ENCODE measurements at places on chromosomes 1 and 21.
A peak's percentile ranks its signal among the peaks of the same experiment; 100 is the strongest.

GRCh38 chr1:224897529-224898327, 31.7 kb upstream of the DNAH14 start:
- DNase-seq, result no peak

- DNase-seq, result no peak
Measured at GRCh38 chr1:86594284-86594770, 47.4 kb downstream of the CLCA4 start.

GRCh38 chr1:22471610-22472009, 20.0 kb downstream of the ZBTB40 start:
- no peak for DNase-seq

DNA sequence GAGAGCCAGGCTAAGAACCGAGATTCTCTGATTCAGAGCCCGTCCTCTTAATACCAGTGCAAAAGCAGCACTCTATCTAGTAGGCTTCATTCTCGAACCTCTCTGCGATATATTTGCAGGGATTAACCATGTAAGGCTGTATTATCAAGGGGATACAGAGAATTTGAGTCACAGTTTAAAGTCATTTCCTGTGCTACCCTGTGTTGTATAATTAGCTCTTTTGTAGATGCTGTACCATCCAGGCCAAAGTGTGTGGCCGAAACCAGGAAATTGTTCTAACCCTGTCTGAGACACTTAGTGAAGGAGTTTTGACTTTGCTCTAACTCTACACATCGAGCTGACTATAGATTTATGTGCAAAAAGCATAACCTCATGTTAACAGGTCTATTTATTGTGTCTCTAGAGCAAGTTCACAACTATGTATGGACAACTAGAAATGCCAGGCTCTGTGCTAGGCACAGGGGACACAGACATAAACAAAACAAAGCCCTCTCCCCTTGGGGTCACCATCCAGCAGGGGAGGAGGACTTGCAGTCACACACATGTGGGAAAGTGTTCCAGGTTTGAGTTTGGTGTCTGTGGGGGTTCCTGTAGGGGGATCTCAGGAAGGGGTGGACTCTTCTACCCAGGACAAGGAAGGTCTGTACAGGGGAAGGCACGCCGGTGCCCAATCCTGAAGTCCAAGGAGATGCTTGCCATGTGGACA, 182.2 kb downstream of the DHRS3 start:
- DNase-seq, result no peak

DNA sequence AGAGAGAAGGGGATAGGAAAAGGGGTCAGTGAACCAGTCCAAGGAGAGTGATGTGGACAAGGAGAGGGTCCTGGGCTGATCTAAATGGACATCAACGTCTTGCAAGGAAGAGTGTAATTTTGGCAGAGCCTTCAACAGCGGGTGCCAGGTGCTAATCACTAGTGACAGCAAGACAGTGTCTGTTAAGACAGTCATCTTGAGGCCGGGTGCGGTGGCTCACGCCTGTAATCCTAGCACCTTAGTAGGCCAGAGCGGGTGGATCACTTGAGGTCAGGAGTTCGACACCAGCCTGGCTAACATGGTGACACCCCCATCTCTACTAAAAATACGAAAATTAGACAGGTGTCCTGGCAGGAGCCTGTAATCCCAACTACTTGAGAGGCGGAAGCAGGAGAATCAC, 12.2 kb upstream of the PADI6 start:
- DNase-seq, result no peak

DNA sequence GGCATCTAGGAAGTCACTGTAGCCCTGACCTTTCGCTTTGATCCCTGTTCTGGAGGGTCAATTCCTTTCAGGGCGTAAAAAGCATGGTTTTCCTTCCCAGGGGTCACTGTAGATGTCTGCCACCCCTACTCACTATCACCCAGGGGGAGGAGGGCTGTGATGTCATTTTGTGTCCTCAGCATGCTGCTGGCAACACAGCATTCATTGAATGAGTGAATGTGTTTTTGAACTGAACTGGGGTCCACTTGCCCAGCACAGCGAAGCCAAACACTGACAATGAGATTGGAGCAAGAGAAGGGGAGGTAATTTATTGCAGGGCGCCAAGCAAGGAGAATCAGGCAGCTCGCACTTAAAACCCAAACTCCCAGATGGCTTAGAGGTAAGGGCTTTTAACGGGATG, 78.2 kb upstream of the PGBD5 start:
- no peak for DNase-seq

DNA sequence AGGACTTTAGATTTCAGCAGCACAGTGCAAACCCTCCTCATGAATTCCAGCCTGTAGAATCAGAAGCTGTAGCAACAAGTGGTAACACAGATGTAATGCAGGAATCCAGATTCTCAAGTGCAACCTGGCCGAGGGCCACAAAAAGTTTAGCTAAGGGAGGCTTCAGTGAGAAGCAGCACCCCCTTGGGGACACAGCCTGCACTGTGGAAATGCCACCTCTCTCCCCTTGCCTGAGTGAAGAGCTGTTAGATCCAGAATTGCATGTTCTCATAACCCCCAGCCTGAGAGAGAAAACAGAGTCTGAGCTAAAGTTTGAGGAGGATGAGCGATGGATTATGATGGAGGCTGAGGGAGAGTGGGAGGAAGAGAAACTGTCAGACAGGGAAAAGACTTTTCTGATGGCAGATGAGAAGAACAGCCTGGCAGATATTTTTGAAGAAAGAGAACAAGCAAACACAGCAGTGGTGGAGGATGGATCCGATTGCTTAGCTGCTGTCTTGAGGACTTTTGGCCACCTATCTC, 80.5 kb upstream of the BMP8A start:
- peak; percentile 55 for DNase-seq

GRCh38 chr1:162885265-162885664, 24.3 kb upstream of the CCDC190 start:
- no peak for DNase-seq

DNA sequence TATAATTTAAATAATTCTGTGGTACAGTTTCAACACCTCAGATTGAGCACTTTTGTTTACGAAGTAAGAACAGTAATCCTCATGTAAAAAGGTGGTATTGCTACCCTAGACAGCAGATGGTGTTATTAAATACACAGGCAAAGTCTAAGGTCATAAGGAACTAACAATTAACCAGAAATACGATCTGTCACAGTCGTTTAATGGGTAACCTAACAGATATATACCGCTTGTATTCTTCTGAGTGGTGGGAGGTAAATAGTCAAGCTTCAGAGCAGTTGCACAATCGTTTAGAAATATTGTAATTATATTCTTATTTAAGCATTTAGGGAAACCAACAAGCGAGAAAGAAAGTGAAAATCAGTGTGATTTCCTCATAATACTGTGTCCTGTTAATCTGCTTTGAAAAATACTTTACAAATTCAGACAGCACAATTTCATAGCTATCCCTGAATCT, 9.8 kb upstream of the IRF2BP2 start:
- DNase-seq, result no peak

- DNase-seq, result no peak
Measured at GRCh38 chr1:4273243-4273642, 373.2 kb upstream of the C1orf174 start.

DNA sequence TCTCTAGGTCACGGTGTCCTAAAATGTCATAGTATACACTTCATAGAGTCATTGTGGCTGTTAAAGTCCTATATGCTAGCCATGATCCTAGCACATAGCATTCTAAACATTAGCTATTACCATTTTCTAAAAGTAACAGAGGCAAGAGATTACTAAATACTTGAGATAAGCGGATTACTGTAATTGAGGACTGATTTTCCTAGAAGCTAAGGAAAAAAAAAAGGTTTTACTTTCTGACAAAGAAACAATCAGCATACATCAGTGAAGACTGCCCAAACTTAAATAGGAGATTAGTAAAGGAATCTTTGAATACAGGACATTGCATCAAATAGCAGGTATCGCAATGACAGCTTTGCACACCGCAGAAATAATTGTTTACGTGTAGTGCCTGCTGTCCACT, 91.3 kb upstream of the HNRNPU start:
- no peak for DNase-seq

DNA sequence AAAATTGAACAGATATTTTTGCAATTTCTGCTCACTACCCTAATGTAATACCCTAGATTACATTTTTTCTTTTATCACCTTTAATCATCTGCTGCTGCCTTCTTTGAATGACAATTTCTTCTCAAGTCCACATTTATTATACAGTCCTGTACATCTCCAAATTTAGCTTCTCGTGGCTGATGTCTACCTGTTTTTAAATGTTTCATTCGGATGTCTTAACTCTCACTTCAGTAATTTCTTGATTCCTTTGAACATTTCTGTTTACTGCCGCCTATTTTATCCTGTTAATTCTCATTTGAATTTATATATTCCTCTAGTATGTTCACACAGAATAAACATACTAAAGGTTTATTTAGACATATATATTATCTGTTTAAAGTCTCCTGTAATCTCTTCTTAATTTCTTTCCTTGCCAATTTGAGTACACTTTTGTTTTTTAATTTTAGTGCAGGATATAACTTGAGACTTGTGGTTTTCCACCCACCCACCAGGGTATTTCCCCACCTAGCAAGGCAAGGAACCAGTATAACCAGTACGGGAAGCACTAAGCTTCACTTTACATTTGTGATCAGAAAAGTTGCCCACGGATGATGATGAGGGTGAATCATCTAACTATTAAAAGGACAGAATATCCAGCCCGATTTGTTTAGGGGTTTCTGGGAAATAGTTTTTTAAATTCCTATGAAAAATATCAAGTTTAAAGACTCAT, 12.7 kb downstream of the INSL5 start:
- peak; percentile 69 for DNase-seq

DNA sequence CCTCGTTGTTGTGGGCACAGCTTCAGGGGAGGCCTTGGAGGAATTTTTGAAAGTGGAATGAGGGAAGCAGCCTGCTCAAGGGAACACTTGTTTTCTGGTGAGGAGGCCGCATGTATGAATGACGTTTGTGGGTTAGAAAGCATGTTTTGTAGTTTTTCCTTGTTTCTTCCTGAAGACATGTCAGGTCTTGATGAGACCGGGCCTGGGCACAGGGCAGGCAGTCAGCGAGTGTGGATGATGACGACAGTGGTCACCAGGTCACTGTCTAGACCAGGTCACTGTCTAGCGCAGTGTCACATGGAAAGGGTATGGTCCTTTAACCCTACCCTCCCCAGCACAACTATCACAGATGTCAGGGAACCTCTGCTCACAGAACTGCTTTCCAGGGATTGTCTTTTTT, 7.3 kb downstream of the PSEN2 start:
- no peak for DNase-seq

GRCh38 chr1:90720145-90720636, 3.1 kb upstream of the BARHL2 start:
- DNase-seq, result no peak

- DNase-seq, result peak; percentile 5
Measured at GRCh38 chr1:245704765-245705164, 550.0 kb downstream of the KIF26B start.

- DNase-seq, result no peak
Measured at GRCh38 chr1:227886993-227887696, 60.6 kb downstream of the WNT9A start.

DNA sequence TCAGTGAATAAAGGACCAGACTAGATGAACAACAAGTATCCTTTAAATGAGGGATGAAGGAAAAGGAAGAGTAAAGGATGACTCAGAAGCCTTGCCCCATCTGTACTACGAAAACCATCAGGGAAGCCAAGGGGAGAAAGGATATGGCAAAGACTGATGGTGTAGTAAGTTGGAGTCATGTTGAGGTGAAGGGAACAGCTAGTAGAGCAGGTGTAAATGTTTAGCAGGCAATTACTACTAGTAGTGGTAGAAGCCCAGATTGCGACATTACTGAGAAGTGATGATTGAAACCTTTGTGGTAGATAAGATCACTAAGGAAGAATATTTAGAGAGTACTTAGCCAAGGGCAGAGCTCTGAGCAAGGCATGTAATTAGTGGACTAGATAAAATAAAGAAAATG, 84.0 kb downstream of the PHTF1 start:
- no peak for DNase-seq

GRCh38 chr1:24406788-24407187, 6.8 kb downstream of the STPG1 start:
- no peak for DNase-seq

DNA sequence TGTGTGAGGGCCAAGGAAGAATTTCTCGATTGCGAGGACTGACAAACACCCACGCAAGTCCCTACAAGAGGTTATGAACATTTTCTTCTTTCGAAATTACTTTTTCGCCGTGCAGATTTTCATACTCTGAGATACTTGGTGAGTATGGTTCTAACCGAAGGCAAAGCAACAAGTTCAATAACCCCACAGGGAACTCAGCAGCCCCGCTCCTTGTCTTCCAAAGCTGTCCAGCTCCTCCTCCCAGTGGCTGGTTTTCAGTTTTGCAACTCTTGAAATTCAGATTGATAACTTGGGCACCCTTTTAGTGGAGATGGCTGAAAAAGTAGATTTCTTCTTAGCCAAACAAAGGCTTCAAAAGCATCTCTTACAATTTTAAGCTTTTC, 154.4 kb downstream of the SETD4 start:
- no peak for DNase-seq

DNA sequence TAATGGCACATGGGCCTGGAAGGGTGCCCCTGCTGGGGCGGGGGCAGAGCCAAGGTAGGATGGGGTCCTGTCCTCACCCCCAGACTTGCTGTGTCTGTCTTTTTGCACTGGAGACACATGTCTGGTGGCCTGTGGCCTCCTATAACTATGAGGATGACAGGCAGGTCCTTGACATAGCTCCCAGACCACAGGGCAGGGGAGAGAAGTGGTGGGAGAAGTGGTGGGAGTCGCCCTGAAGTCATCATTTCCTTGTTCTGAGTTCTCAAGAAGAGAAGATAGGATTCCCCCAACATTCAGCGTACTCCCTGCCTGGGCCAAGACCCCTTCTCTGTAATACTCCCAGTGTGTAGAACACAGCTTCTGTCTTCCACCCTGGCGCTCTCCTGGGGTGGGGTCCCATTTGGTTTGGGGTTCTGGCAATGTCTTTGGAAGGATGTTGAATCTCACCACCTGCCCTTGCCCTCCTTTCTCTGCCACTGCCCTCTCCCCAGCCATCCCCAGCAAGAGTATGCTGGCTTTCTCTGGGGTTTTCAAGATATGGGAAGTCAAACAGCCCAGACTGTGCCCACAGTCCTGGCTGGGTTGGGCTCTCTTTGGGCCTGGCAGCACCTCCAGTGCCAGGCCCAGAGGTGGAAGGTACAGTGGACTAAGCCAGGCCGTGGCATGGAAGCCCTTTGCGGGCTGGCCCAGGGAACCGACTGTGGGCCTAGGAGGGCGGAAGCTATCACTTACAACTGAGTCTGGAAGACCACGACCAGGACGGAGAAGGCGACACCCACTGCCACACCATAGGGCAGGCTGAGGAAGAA, 19.4 kb downstream of the SLC26A9 start:
- DNase-seq, result no peak

- DNase-seq, result no peak
Measured at GRCh38 chr1:1758059-1758621, 20.1 kb downstream of the NADK start.

Data from RWPE1 (cell line).